ENCODE measurements at places on chromosomes 12 and 14. TPM values are rescaled to one million over a fixed set of nuclear protein-coding genes. Genes with fewer than 3 reads are reported as not detected.

The AQP6 gene
- polyA plus RNA-seq = 0.06 TPM

The ZBTB39 gene
- polyA plus RNA-seq = 2.2 TPM

The PAH gene
- polyA plus RNA-seq = 0.06 TPM

The CLEC2A gene
- polyA plus RNA-seq = not detected

The PRKD1 gene
- polyA plus RNA-seq = 5.2 TPM

The CCDC177 gene
- not detected for polyA plus RNA-seq

The MYF5 gene
- polyA plus RNA-seq = not detected

The PTPN11 gene
- polyA plus RNA-seq = 40.7 TPM

The FBLN5 gene
- polyA plus RNA-seq = 64.7 TPM

The FOXG1 gene
- polyA plus RNA-seq = not detected

The RASSF3 gene
- polyA plus RNA-seq = 35.4 TPM

The DENR gene
- polyA plus RNA-seq = 19.5 TPM

The PTPN6 gene
- 222 TPM for polyA plus RNA-seq

The ARHGAP9 gene
- polyA plus RNA-seq = 62.1 TPM

The GARIN6 gene
- polyA plus RNA-seq = not detected

The ACVR1B gene
- 27.7 TPM for polyA plus RNA-seq

The PTPRB gene
- polyA plus RNA-seq = 24.5 TPM

The NPC2 gene
- polyA plus RNA-seq = 1,539 TPM

The AGAP2 gene
- 1.4 TPM for polyA plus RNA-seq

The CFAP54 gene
- 0.80 TPM for polyA plus RNA-seq

The RGS6 gene
- 0.21 TPM for polyA plus RNA-seq

The ERBB3 gene
- polyA plus RNA-seq = 52.3 TPM

The RERG gene
- 6.4 TPM for polyA plus RNA-seq

The KRT72 gene
- polyA plus RNA-seq = 0.14 TPM

The KRT2 gene
- polyA plus RNA-seq = not detected

The TRIM9 gene
- polyA plus RNA-seq = 0.08 TPM

The RIPK3 gene
- polyA plus RNA-seq = 23.4 TPM

The SIX6 gene
- polyA plus RNA-seq = not detected

The MANSC4 gene
- polyA plus RNA-seq = not detected

The LTBP2 gene
- 18.2 TPM for polyA plus RNA-seq

The SLC39A5 gene
- 0.13 TPM for polyA plus RNA-seq

The PLEKHD1 gene
- polyA plus RNA-seq = 0.11 TPM

The FAM181A gene
- 1.9 TPM for polyA plus RNA-seq

All from lung (tissue), 17 donors.